Kidney capillary endothelial cell (primary cell): ENCODE measurements at places on chromosomes 1 and 21.

- DNase-seq, result no peak
These were observed 240.5 kb upstream of the MAP1LC3C start for GRCh38 chr1:242239398-242239797.

DNA sequence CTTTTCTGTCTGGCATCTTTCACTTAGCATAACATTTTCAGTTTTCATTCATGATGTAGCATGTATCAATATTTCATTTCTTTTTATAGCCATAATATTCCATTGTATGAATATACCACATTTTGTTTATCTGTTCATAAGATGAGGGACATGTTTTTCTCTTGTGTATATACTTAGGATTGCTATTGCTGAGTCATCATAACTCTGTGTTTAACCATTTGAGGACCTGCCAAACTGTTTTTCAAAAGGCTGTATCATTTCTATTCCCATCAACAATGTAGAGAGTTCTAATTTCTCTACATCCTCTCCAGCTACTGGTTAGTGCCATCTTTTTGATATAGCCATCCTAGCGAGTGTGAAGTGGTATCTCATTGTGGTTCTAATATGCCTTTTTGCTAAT, 26.2 kb downstream of the MPZL1 start:
- DNase-seq, result no peak

DNA sequence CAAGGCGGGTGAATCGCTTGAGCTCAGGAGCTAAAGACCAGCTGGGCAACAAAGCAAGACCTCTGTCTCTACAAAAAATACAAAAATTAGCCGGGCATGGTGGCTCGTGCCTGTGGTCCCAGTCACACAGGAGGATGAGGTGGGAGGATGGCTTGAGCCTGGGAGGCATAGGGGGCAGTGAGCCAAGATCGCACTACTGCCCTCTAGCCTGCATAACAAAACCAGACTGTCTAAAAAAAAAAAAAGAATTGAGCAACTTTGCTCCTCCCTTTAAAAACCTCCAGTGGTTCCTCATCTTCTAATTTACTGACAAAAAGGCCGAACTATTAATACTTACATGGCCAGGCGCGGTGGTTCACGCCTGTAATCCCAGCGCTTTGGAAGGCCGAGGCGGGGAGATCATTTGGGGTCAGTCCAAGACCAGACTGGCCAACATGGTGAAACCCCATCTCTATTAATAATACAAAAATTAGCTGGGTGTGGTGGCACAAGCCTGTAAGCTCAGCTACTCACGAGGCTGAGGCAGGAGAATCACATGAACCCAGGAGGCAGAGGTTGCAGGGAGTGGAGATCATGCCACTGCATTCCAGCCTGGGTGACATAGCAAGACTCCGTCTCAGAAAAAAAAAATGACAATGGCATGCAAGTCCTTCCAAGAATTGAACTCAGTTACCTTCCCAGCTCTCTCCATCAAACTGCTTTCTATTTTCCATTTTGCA, 4.4 kb downstream of the ACBD3 start:
- DNase-seq, result no peak

- no peak for DNase-seq
These were observed 11.3 kb downstream of the RAB29 start for GRCh38 chr1:205763980-205764379.

DNA sequence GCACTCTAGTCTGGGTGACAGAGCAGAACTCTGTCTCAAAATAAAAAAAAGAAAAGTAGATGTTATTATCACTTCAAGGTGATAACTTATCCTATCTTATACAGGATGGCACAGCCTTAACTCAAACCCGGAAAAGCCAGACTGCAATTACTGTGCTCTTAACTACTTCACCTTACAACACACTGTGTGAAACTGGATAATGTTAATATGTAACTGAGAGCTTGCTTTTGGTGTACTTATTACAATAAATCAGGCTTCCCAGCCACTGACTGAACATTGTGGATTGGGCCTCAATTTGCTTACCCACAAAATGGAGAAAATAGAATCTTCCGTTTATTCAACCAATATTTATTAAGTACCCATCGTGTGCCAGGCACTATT, 1.4 kb downstream of the ORC1 start:
- no peak for DNase-seq

- DNase-seq, result no peak
These were observed 122.3 kb upstream of the C1orf105 start for GRCh38 chr1:172298141-172298540.

DNA sequence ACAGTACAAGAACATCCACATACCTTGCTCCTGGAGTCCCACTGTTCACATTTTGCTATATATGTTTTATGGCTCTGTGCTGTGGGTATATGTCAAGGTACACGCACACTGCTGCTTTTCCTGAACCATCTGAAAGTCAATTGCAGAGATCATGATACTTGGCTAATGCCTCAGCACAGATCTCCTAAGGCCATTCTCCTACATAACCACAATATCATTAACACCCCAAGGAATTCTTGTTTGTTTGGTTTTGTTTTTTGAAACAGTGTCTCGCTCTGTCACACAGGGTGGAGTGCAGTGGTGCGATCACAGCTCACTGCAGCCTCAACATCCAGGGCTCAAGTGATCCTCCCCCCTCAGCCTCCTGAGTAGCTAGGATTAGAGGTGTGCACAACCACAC, 16.0 kb downstream of the CTNNBIP1 start:
- no peak for DNase-seq

DNA sequence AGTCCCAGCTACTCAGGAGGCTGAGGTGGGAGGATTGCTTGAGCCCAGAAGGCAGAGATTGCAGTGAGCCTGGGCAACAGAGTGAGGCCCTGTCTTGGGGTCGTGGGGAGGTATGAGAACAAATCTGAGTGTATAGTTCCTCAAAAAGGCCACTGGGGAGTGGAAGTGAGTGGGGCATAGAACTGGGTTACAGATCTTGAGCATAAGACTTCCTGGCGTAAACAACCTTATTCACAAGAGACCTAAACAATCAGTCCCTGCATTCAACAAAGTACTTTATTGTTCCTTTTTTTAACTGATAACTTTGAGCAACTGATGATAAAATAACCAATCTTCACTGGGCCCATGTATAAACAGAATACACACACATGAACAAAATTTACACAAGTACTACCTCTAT, 72.7 kb upstream of the MUTYH start:
- no peak for DNase-seq

DNA sequence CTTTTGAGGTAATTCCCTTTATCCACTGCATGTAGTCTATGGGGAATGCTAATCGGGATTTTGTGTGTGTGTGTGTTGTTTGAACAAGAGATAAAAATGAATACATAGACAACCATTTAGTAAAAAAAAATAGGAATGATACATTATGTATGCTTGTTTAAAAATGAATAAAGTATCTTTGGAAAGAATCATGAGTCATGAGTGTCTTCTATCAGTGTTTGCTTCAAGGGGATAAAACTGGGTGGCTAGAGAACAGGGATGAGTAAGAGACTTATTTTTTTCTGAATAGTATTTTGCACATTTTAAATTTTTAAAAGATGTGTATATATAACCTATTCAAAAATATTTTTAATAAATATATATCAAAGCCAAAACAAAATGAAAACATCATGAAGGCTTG, 839.4 kb upstream of the ADGRL4 start:
- no peak for DNase-seq

- DNase-seq, result peak; percentile 14
These were observed 129.7 kb upstream of the L1TD1 start for GRCh38 chr1:62064829-62065407.

DNA sequence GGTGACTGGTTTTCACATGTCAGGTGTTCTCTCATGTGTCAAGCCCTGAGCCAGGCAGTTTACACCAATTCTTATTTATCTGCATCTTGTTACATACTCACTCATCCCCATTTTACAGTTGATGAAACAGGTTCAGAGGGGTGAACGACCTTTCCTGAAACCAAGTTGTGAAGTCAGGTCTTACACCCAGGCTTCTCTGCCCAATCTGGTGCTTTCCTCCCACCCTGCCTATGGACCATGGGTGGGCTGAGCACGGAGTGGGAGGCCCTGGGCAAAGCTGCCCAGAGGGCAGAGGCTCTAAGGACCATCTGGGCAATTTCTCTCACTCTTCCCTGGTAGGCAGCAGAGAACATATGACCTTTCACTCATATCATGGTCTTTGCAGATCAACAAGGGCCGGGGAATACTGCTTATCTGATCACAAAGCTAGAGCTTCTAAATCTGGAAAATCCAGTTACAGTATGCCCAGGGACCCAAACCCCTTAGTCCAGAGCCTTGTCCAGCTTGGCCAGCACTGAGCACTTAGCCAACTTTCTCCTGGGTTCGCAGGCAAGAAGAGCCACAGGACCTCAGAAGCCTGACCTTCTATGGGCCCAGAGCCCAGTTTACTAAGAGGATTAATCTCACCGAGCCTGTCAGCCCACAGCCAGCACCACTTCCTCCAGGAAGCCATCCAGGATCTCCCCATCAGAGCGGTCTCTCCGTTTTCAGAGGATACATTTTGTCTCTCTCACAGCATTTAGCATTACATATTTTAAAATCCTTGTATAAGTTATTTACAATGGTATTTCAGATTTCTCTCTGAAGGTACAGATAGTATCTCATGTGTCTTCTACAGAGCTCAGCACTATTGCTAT, 16.0 kb upstream of the TTC39A start:
- no peak for DNase-seq

GRCh38 chr1:91567583-91567982, 66.9 kb downstream of the CDC7 start:
- DNase-seq, result no peak

- no peak for DNase-seq
These were observed 22.7 kb downstream of the PLEKHA6 start for GRCh38 chr1:204337036-204337429.

- DNase-seq, result no peak
These were observed 6.0 kb downstream of the DMAP1 start for GRCh38 chr1:44219301-44219626.

GRCh38 chr1:145961425-145962156, 2.8 kb downstream of the ANKRD34A start:
- no peak for DNase-seq

DNA sequence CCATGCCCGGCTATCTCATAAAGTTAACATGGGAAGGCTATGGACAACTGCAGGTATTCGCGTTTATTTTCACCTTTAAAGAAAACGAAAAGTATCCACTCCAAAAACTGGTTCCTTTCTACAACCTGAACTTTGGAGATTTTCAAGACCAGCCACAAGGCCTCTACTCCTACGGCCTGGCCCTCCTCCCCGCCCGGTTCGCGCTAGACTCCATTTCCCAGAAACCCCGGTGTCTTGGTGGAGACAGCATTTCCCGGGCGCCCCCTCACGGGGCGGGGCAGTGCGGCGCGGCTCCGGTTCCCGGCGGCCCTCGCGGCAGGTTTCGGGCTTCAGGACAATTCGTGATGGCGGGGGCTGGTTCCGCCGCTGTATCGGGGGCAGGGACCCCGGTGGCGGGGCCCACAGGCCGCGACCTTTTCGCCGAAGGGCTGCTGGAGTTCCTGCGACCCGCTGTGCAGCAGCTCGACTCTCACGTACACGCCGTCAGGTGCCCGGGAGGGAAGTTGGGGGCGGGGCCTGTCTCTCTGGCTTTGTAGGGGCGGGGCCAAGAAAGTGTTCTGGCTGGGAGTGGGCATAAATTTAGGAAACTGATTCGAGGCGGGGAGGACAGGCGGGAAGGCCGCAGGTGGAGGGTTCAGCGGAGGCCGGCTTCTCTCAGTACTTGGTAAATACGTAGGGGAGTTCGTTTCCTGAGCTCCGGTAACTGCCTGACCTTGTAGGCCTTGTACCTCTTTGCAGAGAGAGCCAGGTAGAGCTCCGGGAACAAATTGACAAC, at the start of gene SNAPIN:
SNAPIN (plus strand) TSS at position 304 of the 775 bp plus-strand sequence; CDS start at position 345, 41 bp downstream.
- DNase-seq, result peak; percentile 76

- DNase-seq, result peak; percentile 9
These were observed 207.8 kb downstream of the SIPA1L2 start for GRCh38 chr1:232422098-232422497.

DNA sequence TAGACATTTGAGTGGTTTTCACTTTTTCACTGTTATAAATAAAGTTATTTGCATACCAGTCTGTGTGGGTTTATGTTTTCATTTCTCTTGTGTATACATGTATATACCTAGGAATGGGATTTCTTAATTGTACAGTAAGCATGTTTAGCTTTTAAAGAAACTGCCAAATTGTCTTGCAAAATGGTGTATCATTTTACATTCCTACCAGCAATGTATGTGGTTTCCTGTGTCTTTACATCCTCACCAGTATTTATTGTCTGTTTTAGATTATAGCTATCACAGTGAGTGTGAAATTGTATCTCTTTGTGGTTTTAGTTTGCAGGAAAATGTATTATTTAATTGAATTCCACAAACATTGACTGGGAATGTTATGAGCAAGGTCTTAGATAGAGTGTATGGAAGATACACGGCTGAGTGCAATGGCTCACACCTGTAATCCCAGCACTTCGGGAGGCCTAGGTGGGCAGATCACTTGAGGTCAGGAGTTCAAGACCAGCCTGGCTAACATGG, 57.3 kb downstream of the MACF1 start:
- DNase-seq, result no peak

- DNase-seq, result no peak
These were observed 43.8 kb upstream of the PBX1 start for GRCh38 chr1:164515231-164515630.

DNA sequence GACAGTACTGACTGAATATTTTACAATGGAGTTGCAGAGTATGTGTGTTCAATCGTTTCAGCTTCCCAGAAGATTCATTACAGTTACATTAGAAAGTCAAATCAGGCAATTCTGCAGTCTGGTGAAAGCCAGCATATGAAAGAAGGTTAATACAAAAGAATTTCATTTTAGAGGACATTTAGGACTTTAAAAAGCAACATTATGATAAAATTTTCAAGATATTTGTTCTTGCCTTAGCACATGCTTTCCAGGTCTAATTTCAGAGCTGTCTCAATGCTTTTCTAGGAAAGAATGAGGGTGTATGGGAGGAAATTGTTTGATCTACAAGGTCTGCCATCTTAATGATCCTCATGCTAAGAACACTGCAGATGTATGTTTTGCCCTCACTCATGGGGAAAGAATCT, 63.2 kb downstream of the RERE start:
- DNase-seq, result no peak

DNA sequence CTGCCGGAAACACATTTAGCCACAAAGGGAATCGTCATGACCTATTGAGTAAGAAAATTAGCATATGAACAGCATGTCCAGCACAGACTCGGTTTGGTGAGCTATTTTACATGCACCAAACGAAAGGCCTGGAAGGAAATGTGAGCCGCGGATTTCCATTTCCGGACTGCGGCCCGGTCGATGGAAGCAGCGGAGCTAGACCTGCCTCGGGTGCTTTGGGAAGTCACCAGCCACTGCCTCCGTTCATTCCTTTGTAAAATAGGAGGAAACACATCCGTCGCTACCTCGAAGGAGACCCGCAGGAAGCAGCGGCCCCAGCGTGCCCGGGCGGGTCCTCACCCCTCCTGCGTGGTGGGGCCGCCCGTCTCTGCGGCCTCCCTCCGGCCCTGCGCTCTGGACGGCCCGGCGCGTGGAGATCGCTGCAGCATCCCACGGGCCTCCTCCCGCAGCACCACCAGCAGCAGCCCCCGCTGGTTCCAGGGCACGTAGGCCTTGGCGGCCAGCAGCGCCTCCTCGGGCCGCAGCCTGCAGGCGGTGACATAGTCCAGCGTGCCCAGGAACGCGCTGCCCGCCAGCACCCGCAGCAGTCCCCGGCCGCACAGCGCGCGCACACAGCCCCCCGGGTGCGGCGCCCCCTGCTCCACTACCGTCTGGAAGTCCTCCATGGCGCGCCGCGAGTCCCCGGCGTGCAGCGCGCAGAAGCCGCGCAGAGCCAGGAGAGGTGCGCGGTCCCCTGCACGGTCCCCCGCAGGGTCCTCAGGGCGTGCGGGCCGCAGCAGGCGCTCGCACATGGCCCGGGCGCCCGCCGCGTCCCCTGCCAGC, 12.1 kb downstream of the TTC34 start:
- peak; percentile 22 for DNase-seq

- no peak for DNase-seq
These were observed 745 bp downstream of the MAGI3 start for GRCh38 chr1:113390871-113391648.
